ENCODE measurements at places on chromosomes 2 and 18.

- DNase-seq: peak; percentile 72
Observed at GRCh38 chr2:230956827-230957755, 32.0 kb upstream of the GPR55 start.

- no peak for DNase-seq
Observed at GRCh38 chr18:32389858-32390257, 80.8 kb downstream of the GAREM1 start.

- DNase-seq: no peak
Observed at GRCh38 chr18:32983721-32984120, 210.9 kb upstream of the KLHL14 start.

- no peak for DNase-seq
Observed at GRCh38 chr18:64332835-64333234, 183.9 kb upstream of the LINC00305 start.

DNA sequence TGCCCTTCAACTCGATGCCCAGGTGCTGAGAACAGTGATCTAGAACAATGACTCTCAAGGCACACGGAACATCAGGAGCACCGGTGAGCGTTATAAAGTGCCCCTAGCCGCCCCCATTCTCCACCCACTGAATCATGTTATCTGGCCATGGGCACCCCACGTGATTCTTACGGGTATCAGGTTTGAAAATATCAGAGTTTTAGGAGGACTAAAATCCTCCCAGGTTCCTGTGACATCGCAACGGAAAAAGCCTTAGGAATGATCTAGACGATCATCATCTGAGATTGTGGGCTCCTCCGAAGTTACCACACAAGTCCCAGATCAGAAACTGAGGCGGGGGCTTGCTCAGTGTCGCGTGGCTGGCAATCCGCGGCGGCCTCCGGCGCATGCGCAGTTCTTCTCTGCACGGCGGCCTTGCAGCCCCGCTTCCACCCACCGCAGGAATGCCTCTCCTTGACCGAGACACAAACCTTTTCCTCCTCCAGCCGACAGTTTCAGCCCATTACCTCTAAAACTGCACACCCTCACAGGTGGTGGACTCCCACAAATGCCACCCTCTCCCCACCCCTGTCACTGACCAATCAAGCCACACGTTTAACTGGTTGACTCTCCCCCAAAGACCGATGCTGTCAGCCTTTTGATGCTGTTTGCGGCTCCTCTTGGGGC lies 5.8 kb upstream of the MRPL33 start:
- DNase-seq: no peak

DNA sequence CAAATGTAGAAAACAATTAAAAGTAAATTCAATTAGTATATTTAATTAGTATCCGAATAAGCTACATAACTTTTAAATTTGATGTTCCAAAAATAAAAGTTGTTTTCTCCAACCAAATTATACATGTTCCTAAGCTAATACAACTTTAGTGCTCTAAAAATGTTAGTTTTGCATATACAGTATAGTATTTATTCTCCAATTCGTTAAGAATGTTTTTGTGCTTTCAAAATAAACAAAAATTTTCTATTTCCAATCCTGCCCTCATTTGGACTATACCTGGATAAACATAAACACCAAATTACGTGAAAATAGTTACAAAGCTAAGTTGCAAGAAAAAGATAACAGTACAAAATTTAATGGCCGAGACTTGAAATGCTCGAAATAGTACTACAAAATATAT lies 71.9 kb downstream of the STK39 start:
- no peak for DNase-seq

GRCh38 chr2:97739893-97740245 lies 26.5 kb downstream of the ZAP70 start:
- DNase-seq: no peak

- peak; percentile 77 for DNase-seq
Observed at GRCh38 chr2:133607679-133608078, 39.4 kb upstream of the NCKAP5 start.

Measured in M059J (cell line).